Activated CD8-positive, alpha-beta memory T cell treated with anti-CD3 and anti-CD28 coated beads for 1 hour (primary cell): ENCODE measurements at places on chromosomes 4 and X.

- DNase-seq = no peak
Observed at GRCh38 chrX:103405009-103405333, 28.6 kb downstream of the BEX3 start.

- no peak for DNase-seq
Observed at GRCh38 chr4:68494688-68495087, 47.4 kb downstream of the TMPRSS11E start.

DNA sequence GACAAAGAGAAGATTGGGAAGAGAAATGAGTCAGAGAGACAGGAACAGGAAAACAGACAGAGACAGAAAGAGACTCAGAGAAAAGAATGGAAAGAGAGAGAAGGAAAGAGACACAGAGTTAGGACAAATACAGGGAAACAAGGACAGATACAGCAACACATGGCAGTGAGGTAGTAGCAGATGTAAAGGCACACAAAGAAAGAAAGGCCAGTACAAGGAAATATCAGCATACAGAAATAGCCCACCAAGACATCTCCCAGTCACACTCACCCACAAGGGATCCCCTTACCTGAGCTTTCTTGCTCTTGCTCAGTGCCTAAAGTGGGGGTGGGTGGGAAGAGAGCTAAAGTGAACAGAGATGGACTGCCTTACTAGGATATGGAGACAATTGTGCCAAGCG is 4.2 kb downstream of the GRIPAP1 start:
- DNase-seq = no peak

- DNase-seq = no peak
Observed at GRCh38 chr4:52959541-52959940, 97.4 kb downstream of the RASL11B start.

GRCh38 chrX:114465689-114466088 is 118.2 kb upstream of the HTR2C start:
- no peak for DNase-seq

- DNase-seq = no peak
Observed at GRCh38 chr4:10606483-10607155, 77.9 kb downstream of the CLNK start.
